ENCODE measurements at places on chromosomes 12 and 14. TPM values are rescaled to one million over a fixed set of nuclear protein-coding genes. Genes with fewer than 3 reads are reported as not detected.

DPF3 gene
- 4.5 TPM for polyA plus RNA-seq

TC2N gene
- polyA plus RNA-seq: 9.9 TPM

C14orf180 gene
- polyA plus RNA-seq: not detected

LGMN gene
- polyA plus RNA-seq: 145 TPM

REC8 gene
- 100 TPM for polyA plus RNA-seq

SLC2A14 gene
- polyA plus RNA-seq: 0.66 TPM

GUCY2C gene
- polyA plus RNA-seq: 0.32 TPM

KRT7 gene
- polyA plus RNA-seq: 127 TPM

OR4Q3 gene
- not detected for polyA plus RNA-seq

OR4K1 gene
- polyA plus RNA-seq: not detected

TAMALIN gene
- polyA plus RNA-seq: 16.8 TPM

GLT8D2 gene
- polyA plus RNA-seq: 13.7 TPM

CPNE6 gene
- not detected for polyA plus RNA-seq

HOXC10 gene
- 62.0 TPM for polyA plus RNA-seq

SYCP3 gene
- 2.0 TPM for polyA plus RNA-seq

All from left renal pelvis (tissue), 4 donors.